ENCODE measurements at places on chromosomes 4 and X.
A peak's percentile ranks its signal among the peaks of the same experiment; 100 is the strongest.

DNA sequence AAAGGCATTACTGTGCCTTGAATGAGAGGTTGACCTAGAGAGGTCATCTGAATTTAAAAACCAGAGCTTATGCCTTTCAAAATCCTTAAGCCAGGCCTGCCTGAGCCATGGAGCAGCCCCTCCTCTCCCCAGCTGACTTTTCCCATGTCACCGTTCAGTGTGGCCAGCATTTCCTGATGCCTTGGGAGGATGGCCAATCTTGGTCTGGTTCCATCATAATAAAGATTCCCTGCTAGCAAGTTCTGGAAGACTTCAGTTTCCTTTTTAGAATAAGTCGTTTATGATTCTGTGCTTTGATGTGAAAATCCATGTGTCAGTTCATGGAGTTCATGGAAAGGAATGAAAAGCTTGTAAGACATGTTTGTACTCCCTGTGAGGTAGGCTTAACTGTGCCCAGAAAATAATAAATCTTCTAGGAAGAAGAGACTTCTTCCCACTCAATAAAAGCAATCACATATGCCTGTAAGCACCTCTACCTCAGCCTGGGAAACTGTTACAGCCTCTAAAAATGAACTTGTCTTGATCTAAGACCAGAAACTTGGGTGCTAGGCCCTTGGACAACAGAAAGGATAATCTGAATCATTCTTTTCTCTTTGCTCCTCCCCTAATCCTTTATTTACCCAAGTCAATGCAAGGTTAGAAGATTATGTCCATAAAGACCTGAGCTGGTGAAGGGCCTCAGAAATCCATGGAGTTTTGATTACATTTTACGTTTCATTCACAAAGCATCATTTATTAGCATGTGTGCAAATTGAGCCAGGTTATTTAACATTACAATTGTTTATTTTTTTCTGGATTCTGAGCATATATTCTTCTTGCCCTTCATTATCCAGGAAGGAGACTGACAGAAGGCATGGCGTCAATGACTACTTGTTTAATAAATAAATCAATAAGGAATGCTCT, 84.0 kb upstream of the TBC1D9 start:
- DNase-seq: no peak

GRCh38 chr4:80990851-80991250, 39.7 kb upstream of the BMP3 start:
- no peak for DNase-seq

DNA sequence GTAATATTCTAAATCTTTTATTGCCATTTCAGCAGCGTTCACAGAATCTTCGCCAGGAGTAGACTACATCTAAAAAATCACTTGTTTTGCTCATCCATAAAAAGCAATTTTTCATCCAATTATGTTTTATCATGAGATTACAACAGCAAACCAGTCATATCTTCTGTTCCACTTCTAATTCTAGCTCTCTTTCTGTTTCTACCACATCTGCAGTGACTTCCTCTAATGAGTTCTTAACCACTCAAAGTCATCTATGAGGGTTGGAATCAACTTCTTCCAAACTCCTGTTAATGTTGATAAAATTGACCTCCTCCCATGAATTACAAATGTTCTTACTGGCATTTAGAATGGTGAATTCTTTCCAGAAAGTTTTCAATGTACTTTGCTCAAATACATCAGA, 174.4 kb upstream of the BRWD3 start:
- DNase-seq: no peak

DNA sequence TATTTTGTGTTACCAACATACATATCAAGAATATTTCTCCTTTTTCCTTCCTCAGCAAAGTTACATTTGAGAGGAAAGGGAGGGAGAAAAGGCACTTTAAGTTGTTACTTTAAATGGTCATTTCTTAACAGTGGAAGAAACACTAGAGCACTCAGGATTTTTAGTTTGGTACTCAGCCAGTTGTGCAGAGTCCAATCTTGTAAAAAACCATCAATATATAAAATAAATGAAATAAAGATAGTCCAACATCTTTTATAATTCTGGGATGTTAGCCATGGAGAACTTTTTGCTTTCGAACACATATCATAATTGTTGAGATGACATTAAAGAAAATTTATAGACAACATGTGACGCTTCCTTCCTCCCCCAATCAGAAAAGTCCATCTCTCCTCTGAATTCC, 253.8 kb downstream of the QDPR start:
- DNase-seq: no peak

DNA sequence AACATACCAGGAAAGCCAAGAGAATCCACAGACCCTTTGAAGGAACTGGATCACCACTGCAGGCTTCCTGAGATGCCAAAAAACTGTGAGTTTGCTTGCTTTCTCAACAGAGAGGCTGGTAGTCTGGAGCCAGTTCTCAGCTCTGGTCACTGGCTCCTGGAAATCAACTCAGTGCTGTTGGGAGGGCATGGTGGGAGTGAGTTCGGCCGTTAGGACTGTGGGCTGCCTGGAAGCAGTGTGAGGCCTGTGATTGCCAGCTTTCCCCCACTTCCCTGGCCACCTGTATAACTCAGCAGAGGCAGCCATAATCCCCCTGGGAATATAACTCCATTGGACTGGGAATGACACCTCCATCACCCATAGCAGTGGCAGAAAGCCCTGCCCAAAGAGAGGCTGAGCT, 122.0 kb upstream of the FSTL5 start:
- DNase-seq: no peak

DNA sequence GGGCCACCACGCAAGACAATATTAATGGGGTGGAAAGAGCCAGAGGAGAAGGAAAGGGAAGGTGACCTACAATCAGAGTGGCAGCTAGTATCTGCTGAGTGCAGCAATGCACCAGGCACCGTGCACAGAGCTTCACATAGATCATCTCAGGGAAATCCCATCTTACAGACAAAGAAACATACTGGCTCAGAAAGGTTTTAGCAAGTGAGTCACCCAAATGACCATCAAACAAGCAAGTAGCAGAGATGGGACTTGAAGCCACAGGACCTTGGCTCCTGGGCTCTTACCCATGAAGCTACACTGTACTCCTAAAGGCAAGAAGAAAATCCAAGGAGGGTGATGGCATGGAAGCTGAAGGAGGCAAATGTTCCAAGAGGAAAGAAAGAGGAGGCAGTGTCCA, 6.8 kb downstream of the ANXA5 start:
- peak; percentile 67 for DNase-seq

DNA sequence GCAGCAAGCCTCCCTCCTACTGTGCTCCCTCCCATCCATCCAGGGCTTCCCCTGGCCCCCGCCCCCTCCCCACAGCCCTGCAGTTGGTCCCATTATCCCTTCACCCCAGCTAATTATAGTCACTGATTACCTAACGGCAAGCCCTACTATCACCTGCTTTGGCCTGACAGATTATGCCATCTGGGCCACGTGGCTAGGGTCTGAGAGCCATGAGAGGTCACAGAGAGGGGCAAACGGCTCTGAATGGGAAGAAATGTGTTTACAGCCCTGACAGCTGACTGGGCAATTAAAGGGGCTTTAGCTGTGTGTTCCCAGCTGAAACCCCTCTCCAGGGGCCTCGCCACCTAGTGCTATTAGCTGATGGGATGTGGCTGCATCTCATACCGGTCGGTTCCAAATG, 134.4 kb upstream of the CPEB2 start:
- DNase-seq: no peak

DNA sequence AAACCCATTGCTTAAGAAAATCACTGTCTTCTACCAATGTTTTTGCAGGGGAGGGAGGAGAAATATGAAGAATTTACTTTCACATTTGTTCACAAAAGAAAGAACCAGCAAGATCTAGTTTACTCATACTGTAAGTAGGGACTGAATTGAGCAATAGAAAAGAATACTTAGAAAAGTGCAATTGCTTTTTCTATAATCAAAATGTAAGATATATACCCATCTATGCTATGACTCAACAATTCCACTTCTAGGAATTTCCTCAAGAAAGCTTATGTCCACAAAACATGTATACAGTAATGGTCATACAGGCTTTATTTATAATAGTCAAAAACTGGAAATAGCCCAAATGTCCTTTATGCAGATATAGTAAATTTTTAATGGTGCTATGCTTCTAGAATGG, 196.4 kb downstream of the LRBA start:
- DNase-seq: no peak

DNA sequence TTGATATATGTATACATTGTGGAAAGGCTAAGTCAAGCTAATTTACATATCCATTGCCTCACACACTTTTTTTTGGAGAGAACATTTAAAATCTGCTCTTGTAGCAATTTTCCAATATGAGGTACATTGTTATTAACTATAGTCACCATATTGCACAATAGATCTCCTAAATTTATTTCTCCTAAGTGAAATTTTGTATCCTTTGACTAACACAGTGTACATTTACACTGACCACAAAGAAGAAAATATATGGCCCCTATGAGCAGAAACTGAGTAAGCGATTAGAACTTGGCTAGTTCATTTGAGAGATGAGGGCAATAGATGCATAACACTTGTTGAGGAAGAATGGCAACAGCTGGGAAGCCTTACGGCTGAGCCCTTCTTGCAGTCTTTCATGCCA, 20.3 kb upstream of the GUCY1B1 start:
- no peak for DNase-seq

DNA sequence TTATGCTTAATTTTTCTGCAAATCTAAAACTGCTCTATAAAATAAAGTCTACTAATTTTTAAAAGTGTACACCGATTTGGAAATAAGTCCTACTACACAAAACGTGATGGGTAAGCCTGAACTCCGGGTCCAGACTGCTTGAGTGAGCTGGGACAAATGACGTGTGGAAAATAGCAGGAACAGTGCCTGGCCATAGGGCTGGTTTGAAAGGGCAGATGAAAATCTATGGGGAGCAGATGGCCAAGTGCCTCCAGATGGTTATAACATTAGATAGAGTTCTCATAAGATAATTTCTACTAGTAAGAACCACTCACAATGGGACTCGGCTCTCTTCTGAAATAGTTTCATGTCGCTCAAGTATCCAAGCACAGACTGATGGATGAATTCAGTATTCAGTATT, 52.5 kb downstream of the F11 start:
- DNase-seq: no peak

DNA sequence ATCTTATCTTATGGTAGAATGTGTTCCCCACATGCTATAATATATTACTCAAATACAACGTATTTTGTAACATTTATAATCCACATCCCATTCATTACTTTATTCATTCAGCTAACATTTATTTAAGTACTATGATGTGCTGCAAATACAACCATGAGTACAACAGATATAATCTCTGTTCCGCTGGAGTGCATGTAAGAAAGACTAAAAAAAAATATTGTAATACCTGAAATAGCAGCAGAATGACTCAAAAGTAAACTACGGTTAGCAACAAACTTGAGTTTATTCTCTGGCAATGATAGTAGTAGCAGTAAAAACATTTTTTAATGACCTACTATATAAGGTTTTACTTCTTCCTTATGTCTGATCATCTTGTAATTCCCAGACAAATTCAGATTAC, 1776.3 kb downstream of the STIM2 start:
- DNase-seq: no peak

- DNase-seq: no peak
Observed at GRCh38 chr4:57093845-57094831, 16.0 kb downstream of the IGFBP7 start.

- DNase-seq: no peak
Observed at GRCh38 chr4:54941994-54942552, 183.3 kb downstream of the KDR start.

DNA sequence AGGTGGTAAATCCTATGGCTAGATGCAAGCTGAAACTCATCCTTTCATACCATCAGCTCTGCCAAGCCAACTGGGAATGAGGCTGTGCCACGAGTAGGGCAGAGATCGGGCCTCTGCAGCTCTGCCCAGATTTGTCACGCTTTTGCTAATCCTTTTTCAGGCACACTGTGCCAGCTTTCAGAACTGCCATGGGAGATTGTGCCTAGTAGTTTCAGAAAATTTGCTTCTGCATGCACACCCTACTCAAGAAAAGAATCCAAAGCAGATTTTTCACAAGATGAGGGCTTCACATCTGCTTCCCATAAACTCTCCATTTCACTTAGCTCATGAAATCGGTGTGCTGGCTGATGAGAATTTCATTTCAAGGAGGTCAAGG, 3.3 kb upstream of the ADH7 start:
- no peak for DNase-seq
